ENCODE measurements at places on chromosomes 7 and 10. TPM values are rescaled to one million over a fixed set of nuclear protein-coding genes. Genes with fewer than 3 reads are reported as not detected.

CDH23 gene
- total RNA-seq: 9.4 TPM

TMEM236 gene
- 5.9 TPM for total RNA-seq

OGA gene
- 113 TPM for total RNA-seq

PAPOLB gene
- total RNA-seq: 0.24 TPM

ANKRD26 gene
- 7.5 TPM for total RNA-seq

DGKB gene
- 0.09 TPM for total RNA-seq

PSD gene
- total RNA-seq: 5.3 TPM

SLC18A3 gene
- not detected for total RNA-seq

DNA sequence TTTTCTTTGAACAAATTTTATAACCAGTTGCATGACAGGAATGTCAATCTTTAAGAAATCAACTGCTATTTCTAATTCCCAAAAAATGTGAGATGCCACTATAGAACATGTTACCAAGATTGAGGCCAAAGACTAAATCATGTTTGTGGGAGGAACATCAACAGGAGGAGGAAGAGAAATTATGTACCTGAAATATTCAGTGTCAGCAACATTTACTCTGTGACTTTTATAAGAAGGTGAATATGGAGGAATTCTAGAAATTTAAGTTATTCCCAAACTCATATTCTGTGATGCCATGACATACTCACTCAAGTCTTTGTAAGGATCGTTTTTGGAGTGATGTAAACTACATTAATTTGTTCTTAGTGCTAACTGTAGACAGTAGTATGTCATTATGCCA lies 408.4 kb downstream of the SH2D4B start:
- H3K27me3 ChIP-seq: no peaks in the 10 kb centered on the region
- DNase-seq: no peak
- no peak overlapping the region for H3K27ac ChIP-seq
- no peaks in the 10 kb centered on the region for H3K4me1 ChIP-seq

- H3K27ac ChIP-seq: no peak overlapping the region
- no peak overlapping the region for H3K4me3 ChIP-seq
- DNase-seq: no peak
- no peaks in the 10 kb centered on the region for H3K4me1 ChIP-seq
- H3K36me3 ChIP-seq: no peaks in the 10 kb centered on the region
- H3K27me3 ChIP-seq: no peaks in the 10 kb centered on the region
Observed at GRCh38 chr7:148306759-148307158, 283.8 kb upstream of the C7orf33 start.

DNA sequence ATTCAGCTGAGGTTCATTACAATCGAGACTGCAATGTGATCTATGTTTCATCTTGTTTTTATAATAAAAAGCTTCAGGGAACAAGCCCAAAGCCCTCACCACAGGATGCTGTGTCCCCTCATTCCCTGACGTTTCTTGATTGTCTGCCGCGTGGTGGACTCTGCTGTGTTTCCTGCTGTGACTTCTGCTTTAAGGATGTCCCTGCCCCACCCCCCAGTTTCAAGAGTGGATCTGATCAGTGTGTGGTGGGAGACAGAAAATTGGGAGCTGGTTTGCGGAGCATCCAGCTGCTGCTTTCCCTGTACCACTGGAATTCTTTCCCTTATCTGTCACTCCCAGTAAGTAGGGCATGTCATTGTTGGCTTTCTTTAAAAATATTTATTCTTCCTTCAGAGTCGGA lies 86.2 kb downstream of the CREM start:
- DNase-seq: no peak
- H3K36me3 ChIP-seq: no peaks in the 10 kb centered on the region
- H3K4me1 ChIP-seq: peaks cover 28% of the 10 kb centered on the region
- H3K27ac ChIP-seq: peak overlapping the region; percentile 5
- no peaks in the 10 kb centered on the region for H3K27me3 ChIP-seq

DNA sequence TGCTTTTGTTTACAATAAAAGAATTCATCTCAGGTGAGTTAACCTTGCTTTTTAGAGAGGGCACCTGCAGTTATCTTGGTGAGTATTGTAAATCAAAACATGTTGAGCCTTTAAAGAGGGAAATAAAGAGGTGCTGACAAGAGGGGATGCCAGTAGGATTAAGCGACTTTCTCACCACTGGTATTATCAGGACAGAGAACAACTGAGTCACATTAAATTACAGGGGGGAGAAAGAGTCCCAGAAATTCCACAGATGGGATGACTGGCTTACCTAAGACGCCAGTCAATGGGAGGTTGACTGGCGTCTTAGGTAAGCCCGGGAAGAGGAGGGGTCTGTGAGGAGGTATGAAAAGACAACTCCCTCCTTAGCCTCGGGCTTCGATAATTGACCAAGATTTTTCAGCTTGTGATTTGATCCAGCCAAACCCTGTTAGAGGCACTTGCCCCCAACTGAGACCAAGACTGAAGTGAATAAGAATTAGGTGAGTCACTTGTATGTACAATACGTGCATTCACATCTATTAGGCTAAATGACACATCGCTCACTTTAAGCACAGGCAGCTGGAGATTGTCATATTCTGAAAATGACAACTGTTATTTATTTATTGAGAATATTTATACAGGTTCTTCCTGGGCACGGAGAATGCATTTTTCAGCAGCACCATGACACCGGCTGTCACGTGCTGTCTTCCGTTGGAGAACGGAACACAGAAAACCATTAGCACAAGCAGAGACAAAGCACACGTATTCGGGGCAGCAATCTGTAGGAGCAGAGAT lies 117.6 kb downstream of the SEM1 start:
- H3K4me3 ChIP-seq: no peak overlapping the region
- no peak overlapping the region for H3K27ac ChIP-seq
- H3K36me3 ChIP-seq: no peaks in the 10 kb centered on the region
- H3K27me3 ChIP-seq: no peaks in the 10 kb centered on the region
- DNase-seq: no peak
- H3K4me1 ChIP-seq: no peaks in the 10 kb centered on the region

DNA sequence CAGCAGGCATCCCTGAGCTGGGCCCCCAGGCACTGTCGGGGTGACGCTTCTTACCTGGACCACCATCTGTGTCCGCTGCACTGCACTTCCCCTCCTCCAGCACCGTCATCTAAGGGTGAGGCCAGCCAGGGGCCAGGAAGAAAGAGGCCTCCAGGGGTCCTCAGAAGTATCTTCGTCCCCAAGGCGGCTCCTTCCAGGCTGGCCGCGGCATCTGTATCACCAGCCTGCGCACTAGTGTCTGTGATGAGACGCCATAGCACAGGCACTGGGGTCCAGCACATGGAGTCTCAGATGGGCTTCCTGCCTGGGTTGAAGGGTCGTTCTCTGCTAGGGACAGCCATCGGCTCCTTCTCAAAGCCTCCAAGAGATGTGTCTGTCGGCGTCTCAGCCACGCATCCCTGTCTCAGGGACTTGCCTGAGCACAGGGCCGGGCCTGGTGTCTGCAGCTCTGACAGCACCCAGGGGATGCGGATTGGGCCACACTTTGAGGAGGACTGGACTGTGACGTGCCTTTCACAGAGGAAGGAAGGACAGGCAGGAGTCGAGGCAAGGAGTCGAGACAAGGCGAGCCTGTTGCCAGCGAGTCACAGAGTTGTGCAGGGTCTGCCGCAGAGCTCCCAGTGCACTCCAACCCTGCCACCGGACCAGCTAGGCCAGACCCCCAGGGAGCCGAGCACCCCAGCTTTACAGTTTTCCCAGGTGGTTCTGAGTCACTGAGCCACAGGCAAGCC lies 101.5 kb upstream of the DIP2C start:
- peak; percentile 40 for DNase-seq
- H3K27ac ChIP-seq: no peak overlapping the region
- no peak overlapping the region for H3K4me3 ChIP-seq
- H3K4me1 ChIP-seq: no peaks in the 10 kb centered on the region
- no peaks in the 10 kb centered on the region for H3K36me3 ChIP-seq

- no peaks in the 10 kb centered on the region for H3K27me3 ChIP-seq
- no peak overlapping the region for H3K4me3 ChIP-seq
- H3K4me1 ChIP-seq: no peaks in the 10 kb centered on the region
- no peak for DNase-seq
- no peak overlapping the region for H3K27ac ChIP-seq
Observed at GRCh38 chr7:69147631-69148030, 450.6 kb upstream of the AUTS2 start.

DNA sequence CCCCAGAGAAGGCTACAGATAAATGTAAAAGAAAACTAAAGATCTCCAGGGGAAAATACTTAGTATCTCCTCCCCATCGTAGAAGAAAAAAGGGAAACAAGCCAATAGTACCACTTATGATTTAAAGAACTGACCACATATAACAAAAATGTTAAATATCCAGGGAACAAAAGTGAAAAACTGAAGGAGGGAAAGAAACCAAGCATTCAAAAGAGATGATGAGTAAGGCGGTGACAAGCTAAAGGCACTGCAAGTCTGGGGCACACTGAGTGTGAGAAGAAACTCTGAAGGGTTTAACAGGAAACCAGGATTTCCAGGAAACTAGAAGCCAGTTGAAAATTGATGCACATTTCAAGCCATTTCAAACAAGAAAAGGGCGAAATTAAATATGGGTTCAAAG lies 226.3 kb downstream of the AHR start:
- peaks cover 19% of the 10 kb centered on the region for H3K4me1 ChIP-seq
- H3K27me3 ChIP-seq: no peaks in the 10 kb centered on the region

- H3K4me1 ChIP-seq: no peaks in the 10 kb centered on the region
- H3K36me3 ChIP-seq: peaks cover 6% of the 10 kb centered on the region
- H3K27ac ChIP-seq: peak overlapping the region; percentile 81
- no peak for DNase-seq
- peak overlapping the region; percentile 50 for H3K4me3 ChIP-seq
Observed at GRCh38 chr7:45026984-45027773, 27.2 kb downstream of the CCM2 start.

DNA sequence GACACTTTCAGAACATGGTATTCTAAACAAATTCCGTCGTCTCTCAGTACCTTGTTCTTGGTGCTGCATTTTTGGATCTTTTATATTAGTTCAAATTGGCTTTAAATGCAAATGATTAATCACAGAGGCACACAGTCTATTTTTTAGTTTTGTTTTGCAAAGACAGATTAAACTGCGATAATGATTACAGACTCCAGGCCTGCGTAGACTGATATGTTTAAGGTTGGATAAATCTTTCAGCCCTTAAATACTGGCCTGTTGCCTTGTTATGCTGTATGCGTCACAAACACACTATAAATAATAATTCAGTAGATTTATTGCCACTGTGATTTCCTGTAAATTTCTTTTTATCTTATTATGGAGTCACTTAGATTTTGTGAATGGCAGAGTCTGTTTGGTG lies 19.3 kb downstream of the CACNB2 start:
- DNase-seq: no peak
- no peaks in the 10 kb centered on the region for H3K27me3 ChIP-seq
- no peak overlapping the region for H3K27ac ChIP-seq
- no peaks in the 10 kb centered on the region for H3K4me1 ChIP-seq
- no peak overlapping the region for H3K4me3 ChIP-seq

DNA sequence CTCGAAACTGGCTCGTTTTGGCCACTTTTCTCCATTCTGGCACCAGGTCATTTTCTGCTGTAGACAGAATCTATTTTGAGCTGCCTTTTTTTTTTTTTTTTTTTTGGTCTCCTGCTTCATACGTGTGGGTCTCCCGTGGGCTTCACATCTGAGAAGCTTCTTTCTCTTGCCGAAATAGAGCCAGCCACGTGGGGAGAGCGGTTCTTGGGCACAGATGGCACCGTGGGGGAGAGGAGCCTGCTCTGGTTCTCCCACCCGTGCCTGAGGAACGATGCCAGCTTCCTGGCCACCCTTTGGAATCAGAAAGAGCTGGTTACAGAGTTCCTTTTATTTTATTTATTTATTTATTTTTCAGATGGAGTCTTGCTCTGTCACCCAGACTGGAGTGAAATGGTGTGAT lies 48.7 kb upstream of the OCM2 start:
- H3K27me3 ChIP-seq: peaks cover 12% of the 10 kb centered on the region
- H3K36me3 ChIP-seq: no peaks in the 10 kb centered on the region
- DNase-seq: no peak
- H3K4me3 ChIP-seq: no peak overlapping the region
- no peak overlapping the region for H3K27ac ChIP-seq

GRCh38 chr10:10798864-10799192 lies 218.8 kb upstream of the CELF2 start:
- no peak for DNase-seq
- no peaks in the 10 kb centered on the region for H3K27me3 ChIP-seq
- H3K4me1 ChIP-seq: peaks cover 35% of the 10 kb centered on the region
- H3K4me3 ChIP-seq: peak overlapping the region; percentile 45
- H3K36me3 ChIP-seq: no peaks in the 10 kb centered on the region

DNA sequence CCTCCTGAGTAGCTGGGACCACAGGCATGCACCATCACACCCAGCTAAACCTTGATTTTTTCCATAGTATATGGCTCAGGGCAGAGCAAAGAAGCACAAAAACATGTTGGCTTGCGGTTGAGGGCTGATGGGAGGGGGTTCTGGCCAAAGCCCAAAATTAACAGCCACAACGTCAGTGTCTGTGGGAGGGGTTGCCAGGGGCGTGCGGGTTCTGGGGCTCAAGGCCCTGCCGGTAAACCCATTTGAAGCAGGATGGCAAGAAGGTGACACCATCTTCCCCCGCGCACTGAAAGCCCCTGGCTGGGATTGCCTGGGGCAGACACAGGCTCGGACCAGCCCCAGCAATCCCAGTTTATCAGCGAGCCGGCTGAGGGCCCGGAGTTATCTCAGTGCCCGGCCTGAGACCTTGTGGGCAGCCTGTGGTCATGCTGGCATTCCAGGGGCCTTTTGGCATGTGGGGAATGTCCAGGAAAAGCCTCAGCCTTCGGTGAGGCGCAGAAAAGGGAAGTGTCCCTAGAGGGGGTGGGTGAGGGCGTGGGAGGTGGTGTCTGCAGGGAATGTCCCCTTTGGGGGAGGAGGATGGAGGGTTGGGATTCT lies 167.7 kb upstream of the TNRC18 start:
- DNase-seq: no peak
- H3K36me3 ChIP-seq: no peaks in the 10 kb centered on the region
- H3K4me3 ChIP-seq: no peak overlapping the region
- peaks cover 46% of the 10 kb centered on the region for H3K4me1 ChIP-seq
- H3K27me3 ChIP-seq: peaks cover 30% of the 10 kb centered on the region

GRCh38 chr10:88835096-88835909 lies 16.3 kb downstream of the ANKRD22 start:
- H3K36me3 ChIP-seq: no peaks in the 10 kb centered on the region
- no peaks in the 10 kb centered on the region for H3K27me3 ChIP-seq
- peak; percentile 84 for DNase-seq
- H3K4me3 ChIP-seq: no peak overlapping the region

DNA sequence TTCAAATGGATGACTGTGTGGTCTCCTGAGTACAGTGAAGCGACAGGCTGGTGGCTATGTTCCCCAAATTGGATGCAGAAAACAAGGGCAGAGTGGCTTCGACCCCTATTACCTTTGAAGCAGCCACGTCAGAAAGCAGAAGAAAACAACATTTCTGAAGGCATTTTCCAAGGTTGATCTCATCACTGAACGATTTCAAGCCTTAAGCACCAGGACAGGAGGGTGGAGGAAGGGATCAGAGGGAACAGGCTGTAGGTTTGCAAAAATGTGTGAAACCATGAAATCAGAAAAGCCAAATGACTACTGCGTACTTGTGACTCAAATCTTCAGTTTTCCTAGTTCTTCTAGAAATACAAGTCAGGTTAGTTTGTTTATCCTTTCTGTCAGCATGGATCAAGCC lies 181.0 kb upstream of the TMEM106B start:
- H3K4me3 ChIP-seq: no peak overlapping the region
- DNase-seq: no peak
- no peaks in the 10 kb centered on the region for H3K4me1 ChIP-seq

GRCh38 chr10:62036186-62037081 lies 134.9 kb downstream of the ARID5B start:
- no peaks in the 10 kb centered on the region for H3K27me3 ChIP-seq
- H3K36me3 ChIP-seq: no peaks in the 10 kb centered on the region
- H3K4me3 ChIP-seq: no peak overlapping the region
- peaks cover 28% of the 10 kb centered on the region for H3K4me1 ChIP-seq
- H3K27ac ChIP-seq: peak overlapping the region; percentile 73
- DNase-seq: no peak
